Stimulated activated CD8-positive, alpha-beta memory T cell treated with anti-CD3 and anti-CD28 coated beads, Interleukin-4, amount 100 ng/mL, for 48 hours (primary cell): ENCODE measurements at places on chromosomes 12 and 14.

DNA sequence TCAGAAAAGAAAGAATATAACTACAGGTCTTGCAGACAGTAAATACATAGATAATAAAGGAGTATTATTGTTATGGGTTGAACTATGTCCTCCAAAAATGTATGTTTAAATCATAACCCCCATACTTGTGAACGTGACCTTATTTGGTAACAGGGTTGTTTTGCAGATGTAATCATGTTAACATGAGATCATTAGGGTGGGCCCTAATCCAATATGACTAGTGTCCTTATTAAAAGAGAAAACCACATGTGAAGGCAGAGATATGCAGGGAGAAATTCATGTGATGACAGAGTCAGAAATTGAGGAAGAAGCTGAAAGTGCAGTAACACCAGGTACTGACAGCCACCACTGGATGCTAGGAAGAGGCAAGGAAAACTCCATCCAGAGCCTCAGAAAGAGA is 29.0 kb downstream of the MAGOHB start:
- DNase-seq = no peak

GRCh38 chr12:126295652-126296051 is 1230.4 kb downstream of the AACS start:
- DNase-seq = no peak

DNA sequence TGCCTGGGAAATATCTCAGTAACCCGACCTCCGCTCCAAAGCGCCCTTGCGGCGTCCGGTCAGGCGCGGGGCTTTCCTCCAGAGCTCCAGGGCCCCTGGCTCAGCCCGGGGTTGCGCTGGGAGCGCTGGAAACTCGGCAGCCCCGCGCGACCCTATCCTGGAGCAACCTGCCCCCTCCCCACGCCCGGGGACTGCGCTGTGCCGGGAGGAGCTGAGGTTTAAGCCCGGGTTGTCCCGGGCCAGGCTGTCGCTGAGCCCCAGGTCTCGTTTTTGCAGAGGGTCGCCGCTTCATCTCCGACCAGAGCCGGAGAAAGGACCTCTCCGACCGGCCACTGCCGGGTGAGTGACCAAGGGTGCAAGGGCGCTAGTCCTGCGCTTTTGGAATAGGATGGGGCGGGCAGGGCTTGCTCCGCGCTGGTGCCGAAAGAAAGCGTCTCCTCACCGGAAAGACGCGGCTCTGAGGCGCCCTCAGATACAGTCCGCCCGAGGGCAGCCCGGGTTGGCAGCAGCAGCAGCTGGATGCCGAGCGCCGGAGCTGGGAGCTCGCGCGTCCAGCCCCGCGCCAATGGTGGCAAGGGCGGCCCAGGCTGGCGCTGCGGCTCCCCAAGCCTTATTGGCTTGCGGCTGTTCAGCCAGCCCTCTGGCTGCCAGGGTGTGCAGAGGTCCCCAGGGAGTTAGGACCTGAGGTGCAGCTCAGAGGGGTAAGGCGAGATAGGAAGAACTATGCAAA is 1.5 kb downstream of the SPX start:
- peak; percentile 73 for DNase-seq

DNA sequence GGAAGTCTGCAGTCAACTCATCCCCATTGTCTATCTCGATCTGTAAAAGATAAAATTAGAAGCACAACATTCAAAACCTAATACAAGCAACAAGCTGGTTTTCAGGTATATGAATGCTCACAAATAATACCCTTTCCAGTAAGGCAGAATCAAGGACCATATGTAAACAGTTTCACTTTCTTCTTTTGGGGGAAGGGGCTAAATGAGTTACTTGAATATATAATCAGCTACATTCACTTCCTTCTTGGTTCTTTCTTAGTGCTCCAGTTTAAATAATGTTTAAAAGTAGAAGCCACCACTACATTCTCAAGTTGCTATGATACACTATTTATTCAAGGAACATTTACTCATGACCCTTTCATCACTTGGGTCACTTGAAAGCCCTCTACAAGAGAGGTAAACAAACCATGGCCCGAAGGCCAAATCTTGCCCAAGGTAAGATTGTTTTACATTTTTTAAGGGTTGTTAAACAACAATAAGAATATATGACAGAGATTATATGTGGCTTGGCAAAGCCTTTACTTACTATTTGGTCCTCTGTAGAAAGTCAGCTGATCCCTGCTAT is 10.3 kb downstream of the TWF1 start:
- no peak for DNase-seq

DNA sequence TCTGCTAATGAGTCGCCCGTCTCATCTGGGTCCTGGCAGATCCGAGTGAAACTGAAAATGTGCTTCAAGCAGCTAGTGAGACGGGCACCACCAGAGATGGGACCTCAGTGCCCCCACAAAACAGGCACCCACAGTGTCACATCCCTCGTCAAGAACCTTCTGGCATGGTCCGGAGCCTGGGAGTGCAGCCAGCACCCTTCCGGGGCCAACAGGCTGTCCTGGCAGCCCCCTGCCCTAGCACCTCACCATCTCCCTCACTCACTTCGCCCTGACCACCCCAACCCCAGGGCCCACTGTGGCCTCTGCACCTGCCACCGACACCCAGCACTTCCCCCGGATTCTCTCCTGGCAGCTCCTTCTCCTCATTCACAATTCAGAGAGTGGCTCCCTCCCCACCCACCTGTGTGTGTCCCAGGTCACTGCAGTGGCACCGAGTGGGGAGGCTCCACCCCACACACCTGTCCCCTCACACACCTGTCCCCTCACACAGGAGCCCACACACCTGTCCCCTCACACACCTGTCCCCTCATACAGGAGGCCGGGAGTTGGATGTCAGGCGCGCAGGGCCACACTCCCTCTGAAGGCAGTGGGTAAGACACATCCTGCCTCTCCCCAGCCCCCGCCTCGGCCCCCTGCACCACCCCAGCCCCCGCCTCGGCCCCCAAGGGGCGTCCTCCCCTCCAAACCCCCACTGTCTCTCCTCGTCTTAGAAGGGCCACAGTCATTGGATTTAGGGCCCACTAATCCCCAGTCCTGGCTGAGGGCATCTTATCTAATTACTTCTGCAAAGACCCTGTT is 7.9 kb downstream of the GALNT9 start:
- no peak for DNase-seq

DNA sequence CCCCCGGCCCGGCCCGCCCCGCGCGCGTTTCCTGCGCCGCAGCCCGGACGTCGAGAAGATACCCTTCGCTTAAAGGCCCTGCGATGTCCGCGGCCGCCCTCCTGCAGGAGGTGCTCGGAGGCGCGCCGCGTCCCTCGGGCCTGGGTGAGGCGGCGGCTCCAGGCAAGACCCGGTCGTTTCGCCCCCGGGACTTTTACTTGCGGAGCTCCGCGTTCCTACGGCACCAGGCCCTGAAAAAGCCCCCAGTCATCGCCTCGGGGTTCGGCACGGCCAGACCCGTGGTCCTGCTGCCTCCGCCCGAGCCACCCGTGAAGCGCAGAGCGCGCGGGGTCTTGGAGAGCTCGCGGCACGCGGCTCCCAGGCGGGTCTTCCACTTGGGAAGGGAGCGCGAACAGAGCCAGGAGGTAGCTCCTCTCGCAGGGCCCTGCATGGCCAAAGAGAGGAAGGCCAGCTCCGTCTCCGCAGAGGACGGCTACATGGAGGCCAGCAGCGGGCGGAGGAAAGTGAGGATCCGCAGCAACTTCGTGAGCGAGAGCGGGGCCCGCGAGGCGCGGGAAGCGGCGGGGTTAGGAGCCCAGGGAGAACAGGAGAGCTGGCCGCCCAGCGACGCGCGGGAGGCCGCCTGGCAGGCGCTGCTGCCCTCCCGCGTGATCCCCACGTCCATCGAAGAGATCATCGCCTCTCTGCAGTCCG is 26.9 kb downstream of the TTC6 start:
- no peak for DNase-seq

GRCh38 chr14:68512088-68512487 is 280.8 kb downstream of the ZFP36L1 start:
- no peak for DNase-seq

- DNase-seq = no peak
These were observed 99.1 kb downstream of the TBC1D30 start for GRCh38 chr12:64923536-64923935.

GRCh38 chr14:53209370-53209769 is 56.2 kb upstream of the DDHD1 start:
- DNase-seq = no peak

- DNase-seq = no peak
These were observed 33.0 kb downstream of the HIGD1C start for GRCh38 chr12:50985322-50985721.

- no peak for DNase-seq
These were observed 234.3 kb downstream of the EFCAB11 start for GRCh38 chr14:89720076-89720687.

DNA sequence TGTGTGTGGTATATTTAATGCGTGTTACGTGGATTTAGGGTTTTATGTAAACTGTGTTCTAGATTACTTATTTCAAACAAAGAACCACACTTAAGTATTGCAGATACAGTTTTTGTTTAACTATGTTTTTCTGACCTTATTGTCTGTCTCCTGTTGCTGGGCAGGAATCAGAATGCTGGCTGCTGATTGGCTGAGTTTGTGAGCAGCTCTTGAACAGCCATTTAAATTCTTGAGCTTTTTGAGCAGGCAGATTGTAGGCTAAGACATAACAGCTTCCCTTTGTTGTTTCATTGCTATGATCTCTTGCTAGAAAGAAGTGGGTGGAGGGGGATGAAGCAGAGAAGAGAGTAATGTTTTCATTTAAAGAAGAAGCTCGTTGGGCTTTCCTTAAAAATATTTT is 52.2 kb downstream of the ATF7IP start:
- DNase-seq = peak; percentile 64

DNA sequence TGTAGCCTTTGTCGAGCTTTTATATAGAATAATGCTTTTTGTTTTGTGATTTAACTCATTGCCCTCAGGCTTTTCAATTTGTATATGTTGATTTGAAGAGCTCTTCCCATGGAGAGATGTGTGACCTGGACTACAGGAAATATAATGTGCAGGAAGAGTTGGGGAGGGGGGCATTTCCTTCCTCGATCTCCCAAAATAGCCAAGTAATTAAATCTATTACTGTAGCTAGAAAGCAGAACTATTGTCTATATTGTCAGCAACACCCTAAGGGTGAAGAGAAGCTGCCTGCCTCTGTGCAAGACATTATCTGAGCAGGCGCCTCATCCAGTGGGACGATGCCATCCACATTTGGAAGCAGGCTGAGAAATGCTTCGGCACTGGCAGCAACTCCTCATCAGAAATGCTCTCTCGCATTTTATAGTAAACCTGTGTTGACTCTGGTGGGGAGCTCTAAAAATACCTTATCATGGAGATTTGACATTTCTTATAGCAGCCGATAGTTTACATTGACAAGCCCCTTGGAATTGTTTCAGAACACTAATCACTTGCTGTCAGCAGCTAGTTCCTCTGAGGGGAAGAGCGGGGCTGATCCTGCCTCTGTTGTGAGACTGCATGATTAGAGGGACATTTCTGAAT is 392.5 kb upstream of the RGS6 start:
- DNase-seq = no peak

DNA sequence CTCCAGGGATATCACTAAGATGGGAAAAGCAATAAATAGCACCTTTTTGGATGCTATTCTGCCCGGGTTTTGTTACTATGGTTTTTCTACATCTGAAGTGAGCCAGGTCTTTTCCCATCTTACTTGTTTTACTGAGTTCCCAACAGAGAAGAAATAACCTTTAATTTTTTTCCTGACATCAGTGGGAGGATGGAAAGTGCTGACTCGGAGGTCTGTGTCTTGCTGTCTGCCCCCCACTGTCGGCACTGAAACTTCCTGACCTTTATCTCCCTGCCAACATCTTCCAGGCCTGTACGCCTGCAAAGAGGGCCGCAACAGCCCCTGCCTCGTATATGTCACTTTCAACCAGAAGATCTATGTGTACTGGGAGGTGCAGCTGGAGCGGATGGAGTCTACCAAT is 11.0 kb downstream of the ITFG2 start:
- no peak for DNase-seq

DNA sequence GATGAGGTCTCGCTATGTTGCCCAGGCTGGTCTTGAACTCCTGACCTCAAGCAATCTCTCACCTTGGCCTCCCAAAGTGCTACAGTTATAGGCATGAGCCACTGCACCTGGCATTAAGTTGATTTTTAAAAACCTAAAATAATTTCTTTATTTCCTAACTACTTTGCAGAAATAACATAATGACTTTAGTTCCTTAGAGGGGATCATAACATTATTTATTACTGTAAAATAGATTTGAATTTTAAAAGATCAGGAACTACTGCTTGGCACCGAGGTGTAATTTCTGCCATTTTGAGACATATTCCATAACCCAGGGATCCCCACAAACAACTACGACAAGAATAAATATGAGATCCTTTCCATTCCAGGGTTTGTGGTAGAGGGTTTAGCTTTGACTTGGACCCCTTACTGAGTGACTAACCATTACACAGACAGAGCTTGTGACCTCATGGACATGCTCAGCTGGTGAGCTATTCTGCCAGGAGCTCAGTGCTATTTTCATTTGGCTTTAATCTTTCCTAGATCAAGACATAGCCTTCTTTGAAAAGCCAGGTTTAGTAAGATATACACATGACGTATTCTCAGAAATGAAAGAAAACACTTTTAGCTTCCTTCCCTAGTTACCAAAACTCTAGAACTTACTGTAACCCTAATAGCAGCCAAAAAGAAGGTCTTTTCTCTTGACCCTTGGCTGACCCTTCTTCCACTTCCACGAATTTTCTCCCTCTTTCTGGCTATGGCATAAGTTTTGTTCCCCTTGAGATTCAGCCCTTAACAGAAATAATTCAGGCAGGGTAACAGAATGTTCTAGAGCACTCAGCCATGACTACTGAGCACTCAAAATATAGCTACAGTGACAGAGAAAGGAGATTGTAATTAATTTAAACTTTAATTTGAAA is 75.1 kb upstream of the NUDT4 start:
- no peak for DNase-seq

GRCh38 chr14:29926701-29927375 is 809 bp downstream of the PRKD1 start:
- DNase-seq = no peak

DNA sequence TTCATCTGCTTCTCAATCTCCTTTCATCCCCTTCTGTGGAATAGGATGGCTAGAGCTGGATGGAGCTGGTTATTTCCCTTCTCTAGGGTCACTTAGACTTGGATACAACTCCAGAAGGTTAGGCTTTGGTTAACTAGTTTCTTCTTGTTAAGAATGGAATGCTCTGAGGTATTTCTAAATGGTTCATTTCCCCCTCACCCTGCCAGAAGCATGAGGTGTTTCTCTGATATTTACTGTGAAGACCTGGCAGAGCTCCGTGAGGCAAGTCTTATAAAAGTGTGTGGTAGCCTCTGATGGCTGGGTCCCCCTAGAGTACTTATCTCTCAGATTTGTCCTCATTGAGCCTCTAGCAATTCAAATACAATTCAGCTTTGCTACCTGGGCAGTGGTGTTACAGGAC is 207.9 kb downstream of the SLC16A7 start:
- DNase-seq = no peak

DNA sequence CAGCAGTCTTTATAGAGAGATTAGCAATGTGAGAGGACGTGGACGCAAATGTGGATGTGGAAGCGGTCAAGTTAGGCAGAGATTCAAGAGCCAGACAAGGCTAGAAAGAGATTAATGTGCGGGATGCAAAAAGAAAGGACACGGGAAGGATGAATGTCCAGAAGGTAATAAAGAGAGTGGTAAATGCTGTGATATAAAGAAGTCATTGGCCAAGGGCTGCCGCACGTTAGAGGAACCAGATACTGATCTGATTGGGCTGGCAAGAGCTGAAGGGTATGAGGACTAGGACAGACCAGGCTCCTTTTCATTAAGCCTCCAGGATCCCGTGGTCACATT is 59.5 kb downstream of the DHRS2 start:
- DNase-seq = no peak
